Anterior cingulate cortex (tissue), 58 donors: ENCODE measurements at places on chromosomes 4 and X.

DNA sequence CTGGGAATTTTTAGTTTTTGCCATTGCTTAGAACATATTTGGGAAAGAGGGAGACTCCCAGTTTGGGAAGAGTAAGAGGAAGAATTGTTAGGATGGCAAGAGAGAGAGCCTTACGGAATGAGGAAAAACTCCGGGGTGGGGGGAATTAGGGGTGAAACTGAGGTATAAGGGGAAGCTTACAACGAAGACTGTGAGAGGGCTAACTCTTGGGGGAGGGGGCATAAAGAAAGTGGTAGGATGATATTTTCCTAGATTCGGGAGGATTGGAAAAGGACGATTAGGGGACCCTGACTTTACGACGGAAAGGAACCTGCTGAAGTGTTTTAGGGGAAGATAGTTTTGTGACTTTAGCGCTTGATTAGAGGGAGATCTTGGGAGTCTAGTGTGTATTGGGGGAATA, 86.2 kb upstream of the HPRT1 start:
- no peak for DNase-seq

DNA sequence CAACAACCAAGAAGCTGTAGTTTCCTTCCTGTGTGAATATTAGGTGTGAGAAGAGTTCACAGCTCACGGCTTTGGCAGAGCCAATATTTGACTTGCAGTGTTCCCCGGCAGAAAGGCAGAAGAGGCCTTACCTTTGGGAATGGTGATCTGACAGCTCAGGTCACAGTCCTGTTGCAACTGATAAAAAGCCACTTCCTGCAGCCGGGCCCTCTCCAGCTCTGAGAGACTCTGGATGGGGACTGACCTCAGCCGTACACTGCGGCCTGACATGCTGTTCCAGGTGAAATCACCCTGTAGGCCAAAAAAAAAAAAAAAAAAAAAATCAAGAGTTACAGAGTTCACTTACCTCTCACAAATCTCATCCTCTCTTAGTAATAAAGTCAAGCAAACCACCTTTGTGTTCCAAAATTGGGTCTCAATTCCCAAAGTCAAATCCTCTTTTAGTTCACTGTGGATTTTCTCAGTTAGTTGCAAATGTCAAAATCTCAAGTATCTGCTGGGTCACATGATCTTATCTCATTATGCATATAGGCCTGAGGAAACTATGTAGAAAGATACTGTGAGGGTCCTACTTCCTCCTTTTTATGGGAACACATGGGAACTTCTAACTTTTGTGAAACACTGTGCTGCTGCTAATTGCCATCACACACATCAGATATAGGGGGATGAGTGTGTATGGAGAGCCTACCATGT, 38.6 kb upstream of the AMELX start:
- no peak for DNase-seq

DNA sequence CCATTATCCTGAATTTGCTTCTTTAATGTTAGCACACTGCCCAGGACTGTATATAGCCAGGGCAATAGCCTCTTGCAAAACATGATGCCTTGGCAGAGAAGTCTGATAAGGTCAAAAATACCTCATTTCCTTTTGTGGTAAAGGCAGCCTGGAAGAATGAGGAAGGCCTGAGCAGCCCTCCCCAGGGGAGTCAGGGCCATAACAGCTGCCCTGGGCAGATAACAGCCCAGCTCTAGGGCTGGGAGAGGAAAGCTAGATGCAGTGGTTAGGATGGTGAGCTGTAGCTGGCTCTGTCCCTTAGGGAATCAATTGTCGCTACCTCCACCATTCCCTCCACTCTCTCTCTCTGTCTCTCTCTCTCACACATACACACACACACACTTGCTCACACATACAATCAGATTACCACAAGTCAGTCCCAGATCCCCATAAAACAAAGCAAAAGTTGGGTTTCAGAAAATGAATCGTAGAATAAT, 29.2 kb downstream of the EFHC2 start:
- no peak for DNase-seq

- no peak for DNase-seq
Observed at GRCh38 chrX:17292111-17292527, 82.9 kb upstream of the NHS start.

DNA sequence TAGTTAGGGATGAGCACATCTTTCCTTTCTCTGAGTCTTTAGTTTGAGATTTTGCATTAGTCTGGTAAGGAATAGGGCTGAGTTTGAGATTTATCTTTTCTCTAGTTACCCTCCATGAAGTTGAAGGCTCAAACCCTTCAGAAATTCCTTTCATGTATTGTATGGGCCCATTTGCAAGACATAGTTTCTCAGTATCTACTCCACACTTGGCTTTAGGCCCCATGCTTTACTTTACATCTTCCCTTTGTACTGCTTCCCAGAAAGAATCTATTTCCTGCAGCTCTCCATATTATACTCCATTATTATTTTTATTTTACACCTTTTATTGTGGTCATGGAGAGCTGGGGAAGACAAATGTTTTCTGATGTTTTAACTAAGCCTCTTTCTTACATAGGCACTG, 1038.2 kb downstream of the TECRL start:
- DNase-seq = no peak

- DNase-seq = no peak
Observed at GRCh38 chr4:124931050-124931449, 218.5 kb upstream of the ANKRD50 start.

GRCh38 chr4:57157596-57158137, 47.5 kb upstream of the IGFBP7 start:
- peak; percentile 17 for DNase-seq

- DNase-seq = peak; percentile 73
Observed at GRCh38 chr4:1720163-1720983, 750 bp downstream of the TMEM129 start.

- no peak for DNase-seq
Observed at GRCh38 chr4:87068583-87069021, 133.8 kb downstream of the AFF1 start.

DNA sequence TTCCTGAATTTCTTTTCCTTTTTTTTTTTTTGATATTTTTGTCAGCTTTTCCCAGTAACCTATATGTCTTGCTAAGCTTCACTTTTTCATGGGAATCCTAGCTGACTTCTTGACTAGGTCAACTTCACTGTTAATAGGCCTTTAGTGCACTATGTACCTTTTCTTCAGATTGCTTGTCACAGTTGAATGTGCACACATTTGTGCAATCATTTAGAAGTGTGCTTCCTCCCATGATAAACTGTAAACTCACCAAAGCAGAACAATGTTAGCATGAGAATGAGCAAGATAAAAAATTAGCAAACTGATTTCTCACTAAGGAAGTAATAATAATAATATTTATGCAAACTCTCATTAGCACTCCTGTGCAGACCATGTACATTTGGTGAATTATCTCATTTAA, 173.2 kb downstream of the PABPC4L start:
- DNase-seq = no peak

- DNase-seq = no peak
Observed at GRCh38 chrX:153925739-153926551, at the start of gene ARHGAP4. Gene ARHGAP4 (minus strand): TSS chrX:153926264. CDS start chrX:153926202, 62 bp downstream.

DNA sequence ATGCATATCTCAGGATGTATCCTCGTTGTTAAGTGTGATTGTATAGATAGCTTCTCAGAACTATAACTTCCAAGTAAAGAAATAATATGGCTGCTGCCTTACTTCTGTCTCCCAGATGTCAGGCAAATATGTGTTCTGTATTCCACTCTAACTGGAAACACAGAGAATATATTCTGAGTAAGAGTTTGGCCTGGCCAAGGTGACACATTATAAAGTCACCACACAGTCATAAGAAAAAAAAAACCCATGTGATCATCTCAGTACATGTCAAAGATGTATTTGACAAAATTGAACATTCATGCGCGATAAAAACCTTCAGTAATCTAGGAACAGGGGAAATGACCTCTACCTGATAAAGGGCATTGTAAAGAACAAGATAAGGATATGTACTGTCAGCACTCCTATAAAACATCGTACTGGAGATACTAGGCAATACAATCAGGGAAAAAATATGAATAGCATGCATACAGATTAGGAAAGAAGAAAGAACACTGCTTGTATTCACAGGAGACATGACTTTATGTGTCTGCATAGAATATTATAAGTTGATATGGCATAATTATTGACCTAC, 207.1 kb downstream of the ZNF330 start:
- DNase-seq = no peak
